ENCODE measurements at places on chromosomes 16 and 17.

- no peak for DNase-seq
Observed at GRCh38 chr16:67448580-67448979, 17.7 kb downstream of the HSD11B2 start.

GRCh38 chr16:89924297-89924924 is 1.3 kb downstream of the TUBB3 start:
- no peak for DNase-seq

DNA sequence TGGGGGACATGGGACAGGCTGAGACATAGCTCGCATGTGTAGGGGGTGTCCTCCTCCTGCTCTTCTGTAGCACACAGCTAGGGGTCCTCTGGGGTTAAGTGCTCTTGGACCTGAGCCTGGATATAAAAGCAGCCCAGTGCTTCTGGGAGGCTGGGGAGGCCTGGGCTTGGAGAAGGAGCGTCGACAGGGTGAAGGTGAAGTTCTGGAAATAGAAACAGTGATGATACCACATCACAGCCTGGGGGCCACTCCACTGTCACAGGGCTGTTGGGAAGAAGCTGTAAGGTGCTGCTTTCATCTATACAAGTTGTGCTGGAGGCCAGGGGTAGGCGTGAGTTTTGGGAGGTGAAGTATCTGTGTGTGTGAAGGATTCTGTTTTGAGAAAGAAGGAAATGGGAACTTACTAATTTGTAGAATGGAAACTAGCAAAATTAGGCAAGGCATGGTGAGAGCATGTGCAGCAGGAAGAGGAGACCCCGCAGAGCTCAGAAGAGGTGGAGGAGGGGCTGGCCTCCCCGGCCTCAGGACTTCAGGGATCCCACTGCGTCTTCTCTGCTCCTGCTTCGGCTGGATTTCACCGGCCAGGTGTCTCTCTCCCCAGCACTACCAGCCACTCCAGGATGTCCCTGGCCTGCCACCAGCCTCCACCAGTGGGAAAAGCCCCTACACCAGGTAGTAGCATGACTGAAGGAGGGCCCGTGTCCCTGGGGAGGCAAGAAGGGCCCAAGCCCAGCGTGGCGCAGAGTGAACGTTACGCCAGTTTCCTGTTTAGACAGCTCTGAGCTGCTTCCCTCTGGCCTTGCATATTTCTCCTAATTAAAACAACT is 19.4 kb downstream of the PLCG2 start:
- DNase-seq: no peak

GRCh38 chr16:71565812-71566700 is 10.8 kb downstream of the TAT start:
- no peak for DNase-seq

GRCh38 chr17:75366432-75366831 is 39.0 kb downstream of the GRB2 start:
- DNase-seq: no peak

DNA sequence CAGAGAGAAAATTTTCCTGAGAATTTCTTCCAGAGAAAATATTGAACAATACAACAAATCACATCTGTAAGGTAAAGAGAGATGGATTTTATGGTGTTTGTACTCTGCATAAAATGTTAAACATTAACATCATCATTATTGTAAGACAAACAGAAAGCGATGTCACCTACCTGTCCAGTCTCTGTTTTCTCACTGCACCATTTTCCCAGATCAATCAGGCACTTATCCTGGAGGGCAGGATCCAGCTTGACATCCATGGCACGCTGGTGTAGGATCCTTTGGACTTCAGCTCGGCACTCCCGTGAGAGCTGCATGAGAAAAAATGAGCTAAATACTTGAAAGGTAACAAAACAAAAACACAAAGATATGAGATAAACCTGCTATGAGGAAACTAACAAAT is 55.9 kb upstream of the CLEC18B start:
- DNase-seq: no peak

DNA sequence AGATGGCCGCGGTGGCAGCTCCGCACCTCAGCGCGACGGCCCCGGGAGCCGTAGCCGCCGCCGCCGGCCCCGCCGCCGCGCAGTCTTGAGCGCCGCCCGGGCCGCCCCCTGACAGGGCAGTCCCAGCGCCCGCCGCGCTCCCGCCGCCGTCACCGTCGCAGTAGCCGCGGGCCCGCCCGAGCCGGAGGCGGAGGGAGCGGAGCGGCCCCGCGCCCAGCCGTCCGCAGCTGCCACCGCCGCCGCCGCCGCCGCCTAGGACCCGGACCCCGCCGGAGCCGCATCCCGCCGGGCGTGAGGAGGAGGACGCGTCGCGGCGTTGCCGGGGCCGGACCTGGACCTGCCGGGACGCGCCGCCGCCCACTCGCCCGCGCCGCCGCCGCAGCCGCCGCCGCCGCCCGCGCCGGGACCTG is 218 bp downstream of the TNRC6C start:
- no peak for DNase-seq

DNA sequence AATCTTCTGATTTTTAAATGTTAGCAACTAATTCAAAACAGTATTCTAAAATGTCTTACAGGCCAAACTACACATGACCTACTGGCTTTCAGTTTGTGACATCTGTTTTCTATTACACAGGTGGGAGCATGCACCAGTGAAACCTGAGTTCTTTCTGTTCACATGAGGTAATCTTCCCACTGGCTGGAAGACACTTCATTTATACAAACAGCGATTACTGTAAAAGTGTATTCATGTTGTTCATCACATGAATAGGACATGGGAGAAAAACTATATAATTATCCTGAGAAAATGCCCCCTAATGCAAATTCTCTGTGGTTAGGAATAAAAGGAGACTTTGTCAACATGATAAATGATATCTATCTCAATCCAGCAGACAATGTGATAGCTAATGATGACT is 11.1 kb upstream of the PIK3R5 start:
- peak; percentile 59 for DNase-seq

DNA sequence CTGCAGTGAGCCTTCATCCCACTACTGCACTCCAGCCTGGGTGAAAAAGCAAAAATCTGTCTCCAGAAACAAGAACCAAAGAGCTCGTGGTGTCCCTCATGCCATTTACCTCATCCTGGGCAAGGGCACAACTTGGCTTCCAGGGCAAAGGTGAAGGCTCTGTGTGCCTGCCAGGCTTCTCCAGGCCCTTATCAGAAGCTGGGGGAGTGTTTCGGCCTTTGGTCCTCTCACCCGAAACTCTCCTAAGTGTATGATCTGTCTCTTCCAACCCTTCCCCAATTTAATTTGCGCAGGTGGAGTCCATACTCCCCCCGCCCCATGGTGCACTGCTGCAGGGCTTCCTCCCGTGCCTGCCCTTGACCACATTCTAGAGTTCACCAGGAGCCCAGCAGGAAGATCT is 1.1 kb downstream of the CES2 start:
- DNase-seq: no peak

- no peak for DNase-seq
Observed at GRCh38 chr16:81595629-81596292, 151.2 kb downstream of the CMIP start.

- no peak for DNase-seq
Observed at GRCh38 chr16:83908798-83909197, 9.9 kb downstream of the MLYCD start.

- peak; percentile 12 for DNase-seq
Observed at GRCh38 chr16:89155184-89155679, 16.3 kb upstream of the CDH15 start.

- no peak for DNase-seq
Observed at GRCh38 chr17:33689725-33690124, 396.6 kb upstream of the ASIC2 start.

GRCh38 chr16:79444572-79444971 is 156.0 kb downstream of the MAF start:
- DNase-seq: no peak

- DNase-seq: no peak
Observed at GRCh38 chr16:89491974-89492687, 1.8 kb upstream of the ANKRD11 start.

DNA sequence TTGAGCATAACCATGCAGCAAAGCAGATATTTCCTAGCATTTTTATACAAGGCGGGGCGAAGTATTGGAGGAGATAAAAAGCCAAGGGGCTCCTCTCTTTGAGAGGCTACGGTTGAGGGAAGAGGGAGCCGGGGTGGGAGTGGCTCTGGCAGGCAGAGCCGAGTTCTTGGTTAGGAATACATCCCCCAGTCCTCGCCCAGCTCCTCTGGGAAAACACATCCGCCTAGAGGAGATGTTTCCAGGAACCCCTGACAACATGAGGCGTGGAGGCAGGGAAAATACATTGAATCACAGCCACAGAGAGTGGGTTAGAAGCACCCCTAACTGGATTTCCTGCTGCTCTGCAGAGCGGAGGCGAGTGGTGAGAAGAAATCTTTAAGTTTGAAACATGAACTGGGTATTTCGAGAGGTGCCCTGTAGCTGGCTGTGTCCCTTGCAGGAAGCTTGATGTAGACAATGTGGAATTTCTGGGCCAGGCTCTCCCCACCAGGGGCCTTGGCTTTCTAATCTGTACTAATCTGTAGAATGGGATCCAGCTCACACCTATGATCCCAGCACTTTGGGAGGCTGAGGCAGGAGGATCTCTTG is 27.3 kb downstream of the TTYH2 start:
- no peak for DNase-seq

GRCh38 chr16:57646388-57647039 is 18.1 kb downstream of the ADGRG1 start:
- no peak for DNase-seq

GRCh38 chr16:8587065-8587464 is 3.2 kb downstream of the TMEM114 start:
- no peak for DNase-seq

Measured in COLO829 (cell line).